ENCODE measurements at places on chromosomes 4 and X.

- peaks cover 10% of the 10 kb centered on the region for H3K4me1 ChIP-seq
- H3K27ac ChIP-seq: no peak overlapping the region
- peaks cover 13% of the 10 kb centered on the region for H3K36me3 ChIP-seq
- no peak overlapping the region for H3K4me3 ChIP-seq
Observed at GRCh38 chr4:5716391-5716790, 5.4 kb downstream of the EVC start.

- no peak overlapping the region for H3K4me3 ChIP-seq
- peaks cover 8% of the 10 kb centered on the region for H3K36me3 ChIP-seq
- H3K4me1 ChIP-seq: peaks cover 19% of the 10 kb centered on the region
- H3K27me3 ChIP-seq: no peaks in the 10 kb centered on the region
- peak overlapping the region; percentile 76 for H3K27ac ChIP-seq
Observed at GRCh38 chr4:153419029-153419428, 47.1 kb upstream of the TMEM131L start.

- no peaks in the 10 kb centered on the region for H3K27me3 ChIP-seq
- H3K4me3 ChIP-seq: no peak overlapping the region
- DNase-seq: no peak
- peaks cover 7% of the 10 kb centered on the region for H3K36me3 ChIP-seq
Observed at GRCh38 chr4:12902735-12903134, 581.4 kb downstream of the RAB28 start.

DNA sequence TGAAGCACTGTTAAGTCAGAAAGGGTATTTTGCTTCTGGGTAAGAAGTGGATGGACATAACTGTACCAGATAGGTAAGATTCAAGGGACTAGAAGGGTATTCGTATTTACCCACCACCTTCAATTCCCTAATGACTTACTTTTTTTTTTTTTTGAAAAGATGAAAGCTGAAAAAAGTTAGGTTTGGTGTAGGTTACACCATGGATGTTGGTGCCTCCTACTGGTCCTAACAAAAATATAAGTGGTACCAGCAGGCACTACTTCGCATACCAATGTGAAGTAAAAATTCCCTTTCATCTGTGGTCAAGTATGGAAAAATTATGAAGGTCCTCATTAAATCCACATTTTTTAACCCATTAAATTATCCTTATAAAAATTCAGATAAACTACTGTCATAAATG, 7.2 kb downstream of the ANKRD17 start:
- no peaks in the 10 kb centered on the region for H3K27me3 ChIP-seq
- no peak for DNase-seq
- no peak overlapping the region for H3K27ac ChIP-seq
- no peak overlapping the region for H3K4me3 ChIP-seq
- peaks cover 43% of the 10 kb centered on the region for H3K4me1 ChIP-seq

DNA sequence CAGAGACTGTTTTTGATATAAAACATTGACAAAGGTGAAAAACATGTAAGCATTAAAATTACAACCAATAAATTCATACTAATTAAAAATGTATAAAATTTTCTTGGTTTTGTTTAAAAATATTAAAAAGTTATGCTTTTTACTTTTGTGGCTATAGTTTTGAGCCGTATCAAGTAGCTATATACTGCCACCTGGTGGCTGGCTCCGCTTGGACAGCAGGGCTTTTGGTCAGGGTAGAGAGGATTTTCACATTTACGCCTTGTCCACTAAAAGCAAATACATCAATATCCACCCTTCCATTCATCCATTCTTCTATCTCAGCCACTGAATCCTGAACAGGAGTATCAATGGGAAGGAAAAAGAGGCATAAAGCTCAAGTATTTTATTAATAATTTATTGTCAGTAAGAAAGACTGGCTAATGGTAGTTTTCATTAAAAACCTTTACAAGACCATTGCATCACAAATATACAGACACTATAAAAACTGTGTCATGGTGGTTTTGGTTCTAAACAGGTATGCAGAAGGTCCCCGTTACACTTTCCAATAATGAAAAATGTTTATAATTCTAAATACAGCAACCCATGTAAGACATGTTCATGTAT, 32.1 kb upstream of the MTNR1A start:
- H3K27ac ChIP-seq: no peak overlapping the region
- H3K4me3 ChIP-seq: no peak overlapping the region
- peak; percentile 72 for DNase-seq
- peaks cover 2% of the 10 kb centered on the region for H3K4me1 ChIP-seq
- peaks cover 55% of the 10 kb centered on the region for H3K36me3 ChIP-seq

- no peaks in the 10 kb centered on the region for H3K27me3 ChIP-seq
- H3K27ac ChIP-seq: no peak overlapping the region
- H3K36me3 ChIP-seq: no peaks in the 10 kb centered on the region
- H3K4me3 ChIP-seq: no peak overlapping the region
Observed at GRCh38 chr4:185275501-185275900, 66.1 kb downstream of the SNX25 start.

Data from WTC11 (cell line).